ENCODE measurements at places on chromosomes 11 and 22.

GRCh38 chr22:39940757-39941305, 19.4 kb upstream of the TMA7B start:
- DNase-seq = no peak

DNA sequence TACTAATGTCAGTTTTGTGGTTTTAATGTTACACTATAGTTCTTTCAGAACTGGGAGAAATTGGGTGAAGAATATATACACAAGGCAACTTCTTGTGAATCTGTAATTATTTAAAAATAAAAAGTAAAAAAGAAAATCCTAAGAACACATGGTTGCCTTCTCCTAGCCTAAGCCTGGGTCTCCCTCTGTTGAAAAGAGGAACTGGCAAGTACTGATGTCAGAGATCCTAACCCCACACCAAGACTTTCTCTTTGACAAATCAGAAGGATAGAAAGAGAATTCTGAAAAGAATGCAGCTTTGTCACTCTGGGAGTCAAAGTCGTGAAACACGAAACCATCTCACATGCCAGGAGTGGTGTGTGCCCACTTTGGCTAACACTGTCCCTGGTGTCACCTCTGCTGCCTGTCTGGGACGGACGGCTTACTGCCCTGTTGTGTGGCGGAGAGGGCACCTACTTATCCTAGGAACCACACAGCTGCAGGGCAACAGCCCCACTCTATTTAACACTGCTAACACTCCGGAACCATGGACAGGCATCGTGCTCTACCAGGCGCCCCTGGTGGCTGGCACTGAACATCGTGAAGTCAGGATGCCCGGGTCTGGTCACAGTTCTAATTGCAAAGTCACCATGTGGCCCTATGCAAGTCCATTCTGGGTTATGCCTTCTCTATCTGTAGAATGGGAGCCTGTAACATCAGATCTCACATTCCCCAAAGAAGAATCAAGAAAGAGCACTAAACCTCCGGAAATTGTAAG, 108.7 kb upstream of the CD82 start:
- DNase-seq = peak; percentile 34

GRCh38 chr11:32931606-32932005, 39.0 kb downstream of the QSER1 start:
- DNase-seq = no peak

- no peak for DNase-seq
Measured at GRCh38 chr11:9399466-9399865, 15.0 kb downstream of the IPO7 start.

GRCh38 chr22:25166266-25167040, 33.2 kb upstream of the CRYBB3 start:
- no peak for DNase-seq

DNA sequence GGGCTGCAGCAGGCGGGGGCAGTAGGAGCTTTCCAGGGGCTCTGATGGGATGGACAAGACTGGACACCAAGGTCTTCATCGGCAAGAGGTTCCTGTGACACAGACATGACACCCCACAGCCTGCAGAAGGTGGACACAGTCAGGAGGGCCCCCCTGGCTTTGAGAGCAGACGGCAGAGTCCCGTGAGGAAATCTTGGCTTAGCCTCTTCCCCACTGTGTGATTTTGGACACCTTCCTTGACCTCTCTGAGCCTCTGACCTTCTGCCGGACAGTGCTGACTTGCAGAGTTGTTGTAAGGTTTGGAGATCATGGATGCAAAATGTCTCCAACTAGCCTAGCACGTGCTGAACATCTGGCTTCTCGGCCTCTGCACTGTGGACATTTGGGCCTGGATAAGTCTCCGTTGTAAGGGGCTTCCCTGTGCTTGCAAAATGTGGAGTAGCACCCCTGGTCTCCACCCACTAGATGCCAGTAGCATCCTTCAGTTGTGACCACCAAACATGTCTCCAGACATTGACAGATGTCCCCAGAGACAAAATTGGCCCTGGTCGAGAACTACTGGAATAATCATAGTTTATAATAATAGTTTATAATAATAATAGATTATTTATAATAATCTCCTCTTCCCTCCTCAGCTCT, 54.6 kb downstream of the MCM5 start:
- DNase-seq = no peak

- no peak for DNase-seq
Measured at GRCh38 chr11:103877221-103877620, 159.2 kb upstream of the DDI1 start.

DNA sequence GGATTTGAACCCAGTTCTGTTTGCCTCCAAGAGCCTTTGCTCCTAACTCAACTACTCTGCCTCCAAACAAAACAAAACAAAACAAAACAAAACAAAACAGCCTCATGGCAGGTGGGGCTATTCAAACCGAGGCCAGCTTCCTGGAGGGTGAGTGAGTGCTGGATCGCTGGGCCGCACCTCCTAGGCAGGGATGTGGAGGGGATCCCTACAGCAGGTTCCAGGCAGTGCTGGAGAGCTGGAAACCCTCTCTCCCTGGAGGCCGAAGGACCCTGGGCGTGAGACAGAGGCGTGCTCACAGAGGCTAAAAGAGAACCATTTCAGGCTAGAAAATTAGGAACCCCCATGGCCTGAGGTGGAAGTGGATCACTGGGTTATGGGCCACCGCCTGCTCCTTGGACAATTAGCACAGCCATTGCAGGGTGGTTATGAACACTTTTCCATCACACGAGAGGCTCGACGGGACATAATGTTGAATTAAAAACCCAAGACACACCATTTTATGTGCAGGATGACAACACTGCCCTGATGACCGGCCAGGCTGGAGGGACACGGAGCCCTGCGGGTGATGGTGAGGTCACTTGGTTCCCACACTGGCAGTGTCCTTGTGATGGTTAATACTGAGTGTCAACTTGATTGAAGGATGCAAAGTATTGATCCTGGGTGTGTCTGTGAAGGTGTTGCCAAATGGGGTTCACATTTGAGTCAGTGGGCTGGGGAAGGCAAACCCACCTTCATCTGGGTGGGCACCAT, 35.2 kb downstream of the SHISAL1 start:
- no peak for DNase-seq

- no peak for DNase-seq
Measured at GRCh38 chr11:130068986-130069658, 572 bp upstream of the APLP2 start.

DNA sequence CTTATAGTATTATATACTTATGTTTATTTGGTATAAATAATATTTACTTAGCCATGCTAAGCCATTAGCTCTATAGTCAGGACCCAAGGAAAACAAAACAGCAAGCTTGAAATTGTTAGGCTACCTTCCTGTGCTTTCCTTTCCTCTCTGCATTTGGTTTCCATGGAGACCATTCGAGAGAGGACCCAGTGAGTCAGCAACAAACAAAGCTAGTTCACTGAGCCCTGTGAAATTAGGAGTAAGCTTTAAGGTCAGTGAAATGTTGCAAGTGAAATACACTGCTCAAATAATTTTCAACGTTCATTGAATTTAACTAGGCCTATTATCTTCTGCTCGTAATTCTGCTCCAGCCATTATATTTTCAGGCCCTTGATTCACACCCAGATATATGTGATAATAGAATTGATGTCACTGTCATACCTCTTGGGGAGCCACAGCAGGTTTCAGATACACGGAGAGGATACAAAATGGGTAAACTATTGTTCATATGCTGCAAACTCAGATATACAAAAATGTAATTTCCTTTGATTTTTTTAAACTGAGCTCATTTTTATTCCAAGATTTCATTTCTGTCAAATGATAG, 9.1 kb upstream of the OR10D3 start:
- no peak for DNase-seq

GRCh38 chr22:50602338-50602700, 1.7 kb downstream of the MAPK8IP2 start:
- DNase-seq = no peak

DNA sequence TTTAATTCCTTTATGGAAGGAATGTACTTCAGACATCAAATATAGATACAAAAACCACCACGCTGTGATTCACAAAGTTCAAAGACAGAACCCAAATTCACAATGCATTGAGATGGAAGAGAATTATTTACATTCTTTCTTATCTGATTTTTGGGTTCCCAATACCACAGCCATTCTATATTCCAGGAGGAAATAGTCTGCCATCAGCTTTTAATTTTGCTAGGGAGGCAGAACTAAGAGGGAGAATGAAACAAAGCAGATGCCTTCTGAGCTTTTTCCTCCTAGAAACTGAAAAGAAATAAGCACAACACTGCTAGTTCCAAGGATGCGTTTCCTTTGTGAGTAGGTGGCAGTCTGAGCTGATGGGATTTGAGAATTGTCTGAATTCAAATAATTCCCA, 283.0 kb upstream of the NARS2 start:
- no peak for DNase-seq

DNA sequence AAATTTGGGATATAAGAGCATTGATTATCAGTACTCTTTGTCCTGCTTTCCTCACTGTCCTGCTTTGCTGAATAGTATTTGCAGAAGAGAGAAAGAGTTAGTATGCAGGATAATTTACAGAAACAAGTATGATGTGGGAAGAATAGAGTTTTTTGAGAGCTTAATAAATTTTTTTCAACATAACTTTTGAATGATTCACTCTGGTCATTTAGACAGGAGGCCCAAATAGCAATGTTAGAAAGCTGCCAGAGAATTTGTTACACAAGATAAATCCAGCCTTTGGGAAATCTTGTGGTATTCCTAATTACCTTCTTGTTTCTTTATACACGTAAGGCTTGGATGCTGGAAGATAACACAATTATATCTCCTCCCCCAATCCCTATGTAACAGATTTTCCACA, 484.6 kb downstream of the CNTN5 start:
- no peak for DNase-seq

GRCh38 chr22:22773979-22774604, 113.5 kb upstream of the IGLL5 start:
- no peak for DNase-seq
